ENCODE measurements at places on chromosomes 3 and 15.

GRCh38 chr3:37221407-37221806, 47.0 kb upstream of the LRRFIP2 start:
- no peak for DNase-seq

DNA sequence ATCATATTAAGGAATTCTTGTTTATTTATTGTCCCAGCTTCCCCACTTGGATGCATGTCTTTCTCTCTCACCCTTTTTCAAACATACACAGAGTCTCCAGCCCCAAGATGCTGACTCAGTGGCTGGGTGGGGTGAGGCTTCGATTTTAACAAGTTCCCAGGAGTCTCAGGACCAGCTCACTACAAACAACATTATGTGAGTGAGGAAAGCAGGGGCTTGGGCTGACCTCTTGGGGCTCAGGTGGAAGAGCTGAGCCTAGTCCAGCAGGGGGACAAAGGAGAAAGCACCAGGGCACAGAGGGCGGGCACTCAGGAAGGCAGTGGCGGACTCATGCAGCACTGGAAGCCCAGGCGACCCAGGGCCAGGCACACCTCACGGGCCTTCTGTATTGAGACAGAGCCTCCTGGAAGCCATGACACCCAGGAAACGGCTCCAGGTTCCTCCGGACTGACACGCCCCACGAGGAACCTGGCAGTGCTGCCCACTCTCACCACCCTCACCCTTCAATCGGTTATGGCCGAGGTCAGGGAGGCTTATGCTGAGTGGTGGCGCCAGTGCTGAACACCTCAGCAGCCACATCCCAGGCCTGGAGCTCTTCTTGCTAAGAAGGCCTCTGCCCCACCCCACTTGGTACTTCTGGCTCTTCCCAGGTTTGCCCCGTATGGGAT, 97.4 kb downstream of the LRIG1 start:
- DNase-seq: no peak

DNA sequence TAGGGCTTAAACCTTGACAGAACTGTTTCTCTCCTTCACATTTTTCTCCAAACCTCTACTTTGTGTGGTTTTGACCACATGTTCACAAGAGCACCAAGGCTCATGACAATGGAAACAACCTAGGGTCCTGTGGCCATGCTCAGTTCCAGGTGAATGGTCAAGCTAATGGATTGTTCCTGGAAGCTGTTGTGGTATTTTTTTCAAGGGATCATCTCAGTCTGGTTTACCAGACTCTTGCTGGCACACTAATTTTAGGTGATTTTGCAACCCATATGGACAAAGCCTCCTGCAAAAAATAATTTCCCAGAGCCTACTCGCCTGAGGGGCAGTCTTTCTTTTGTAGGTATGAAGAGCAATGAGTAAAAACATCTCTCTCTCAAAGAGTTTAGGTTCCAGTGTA, 67.2 kb downstream of the LSAMP start:
- no peak for DNase-seq

DNA sequence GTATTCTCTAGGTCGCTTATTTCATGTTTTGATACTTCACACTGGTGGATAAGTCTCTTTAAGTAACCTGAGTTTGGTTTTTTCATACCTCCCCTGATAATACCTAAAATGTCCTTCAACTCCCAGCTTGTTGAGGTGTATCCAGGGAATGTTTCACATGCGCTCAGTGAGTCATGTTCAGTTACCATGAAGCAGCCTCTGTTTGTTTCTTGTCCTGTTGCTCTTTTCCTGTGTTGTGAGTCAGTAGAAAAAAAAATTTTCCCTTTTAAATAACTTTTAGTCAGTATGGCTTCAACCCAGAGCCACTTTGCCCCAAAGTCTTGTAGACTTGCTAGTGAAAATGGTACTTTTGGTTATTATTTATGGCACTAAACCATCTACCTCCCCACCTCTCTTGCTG, 278.4 kb upstream of the ZPLD1 start:
- DNase-seq: no peak

DNA sequence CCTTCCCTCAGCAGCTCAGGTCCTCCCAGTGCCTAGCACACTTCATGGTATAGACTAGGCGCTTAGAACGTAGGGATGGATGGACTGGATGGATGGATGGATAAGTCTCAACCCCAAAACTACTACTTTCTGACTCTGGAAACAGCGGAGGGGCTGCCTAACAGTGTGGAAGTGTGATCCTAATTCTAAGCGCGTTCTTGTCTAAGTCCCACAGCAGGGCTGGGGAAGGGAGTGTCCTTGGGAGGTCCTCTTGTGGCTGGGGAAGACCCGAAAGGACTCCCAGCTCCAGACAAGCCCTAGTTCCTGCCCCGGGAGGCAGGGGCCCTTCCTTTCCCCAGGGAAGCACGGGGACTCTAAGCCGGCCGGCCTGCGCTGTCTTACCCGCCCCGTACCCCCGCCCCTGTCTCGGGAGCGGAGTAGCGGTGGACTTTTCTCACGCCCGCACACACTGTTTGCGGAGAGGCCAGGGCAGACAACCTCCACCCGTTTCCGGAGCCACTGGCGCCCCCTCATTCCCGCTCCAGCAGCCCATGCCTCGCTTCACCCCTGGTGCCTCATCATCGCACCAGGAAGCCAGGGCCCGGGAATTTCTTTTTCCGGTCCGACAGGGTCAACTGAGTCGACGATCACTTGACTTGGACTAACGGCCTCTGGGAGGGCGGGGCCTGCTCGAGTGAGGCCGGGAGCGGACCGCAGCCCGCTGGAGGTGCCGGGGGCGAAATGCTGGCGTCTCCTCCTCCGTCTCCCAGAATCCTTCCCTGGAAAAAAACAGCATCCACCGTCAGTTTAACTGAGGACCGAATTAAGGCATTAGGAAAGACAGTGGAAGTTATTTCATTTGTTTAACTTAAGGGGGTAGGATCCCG, 133.3 kb downstream of the TBC1D2B start:
- DNase-seq: no peak

GRCh38 chr15:99438691-99439523, 126.9 kb upstream of the MEF2A start:
- DNase-seq: no peak

- no peak for DNase-seq
Measured at GRCh38 chr3:36688815-36689214, 75.5 kb downstream of the DCLK3 start.

DNA sequence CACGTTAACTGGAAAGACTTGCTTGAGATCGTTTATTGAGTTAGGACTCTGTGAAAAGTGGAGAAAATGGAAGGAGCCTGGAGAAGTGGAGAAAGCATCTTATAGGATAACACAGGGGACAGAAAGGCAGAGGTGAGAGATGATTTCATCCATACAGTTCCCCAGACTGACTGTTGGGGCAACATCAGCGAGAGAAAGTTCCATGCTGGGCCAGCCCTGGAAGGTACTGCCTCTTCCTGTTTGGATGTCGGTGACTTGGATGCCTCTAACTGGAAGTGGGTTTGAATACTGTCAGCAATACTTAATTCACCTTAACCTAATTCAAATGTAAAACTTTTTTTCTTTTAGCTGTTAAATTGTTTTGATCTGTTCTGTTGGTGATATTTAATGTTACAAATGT, 32.3 kb downstream of the ATP13A5 start:
- no peak for DNase-seq

GRCh38 chr3:12553921-12554391, 2.9 kb upstream of the MKRN2 start:
- no peak for DNase-seq

DNA sequence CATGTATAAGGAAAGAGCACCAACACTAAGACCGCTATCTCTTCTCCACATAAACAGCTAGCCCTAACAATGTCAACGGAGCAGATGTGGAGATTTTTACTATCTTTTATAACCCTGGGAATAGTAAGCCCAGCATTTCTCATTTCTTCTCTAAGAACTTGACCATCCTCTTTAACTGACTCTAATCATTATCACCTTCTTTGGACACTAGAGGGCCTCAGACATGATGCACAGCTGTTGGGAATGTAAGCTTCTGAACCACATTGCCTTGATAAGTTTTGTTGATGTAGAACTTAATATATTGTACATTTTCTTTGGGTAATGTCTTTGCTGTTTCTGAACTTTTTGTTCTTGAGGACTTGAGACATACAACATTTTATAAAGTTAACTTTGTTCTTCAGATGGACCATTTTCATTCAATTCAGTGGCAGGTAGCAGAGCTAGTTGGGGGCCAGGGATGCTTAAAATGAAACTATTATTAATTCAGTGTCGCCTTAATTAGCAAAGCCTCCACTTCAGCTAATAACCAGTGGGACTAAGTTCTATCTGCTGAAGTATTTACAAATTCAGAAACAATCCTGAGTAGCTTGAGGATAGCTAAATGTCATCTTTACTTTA, 9.6 kb upstream of the TAGLN3 start:
- DNase-seq: no peak

GRCh38 chr15:33163816-33164215, 30.7 kb downstream of the FMN1 start:
- no peak for DNase-seq

- no peak for DNase-seq
Measured at GRCh38 chr15:47742334-47742733, 25.0 kb downstream of the SEMA6D start.

- DNase-seq: no peak
Measured at GRCh38 chr15:22257047-22258008, 177.0 kb downstream of the OR4M2 start.

GRCh38 chr3:141278196-141279076, 46.8 kb downstream of the PXYLP1 start:
- no peak for DNase-seq

DNA sequence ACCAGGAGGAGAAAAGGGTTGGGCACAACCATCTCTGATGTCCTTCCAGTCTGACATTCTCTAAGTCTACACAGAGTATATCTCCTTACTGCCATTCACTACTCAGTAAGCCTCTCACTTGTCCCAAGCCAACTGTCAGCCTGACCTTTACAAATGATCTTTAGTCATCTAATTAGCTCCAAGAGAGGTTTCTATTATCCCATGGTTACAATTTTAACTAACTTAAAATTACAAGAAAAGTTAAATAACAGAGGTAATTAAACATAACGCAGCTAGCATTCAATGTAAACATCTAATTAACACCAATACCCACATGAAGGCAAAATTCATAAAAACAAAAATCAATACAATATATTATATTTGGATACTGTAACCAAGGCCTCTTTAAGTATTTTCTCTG, 126.9 kb downstream of the LSAMP start:
- DNase-seq: no peak

- no peak for DNase-seq
Measured at GRCh38 chr15:48046813-48047438, 73.9 kb upstream of the SLC24A5 start.

GRCh38 chr3:57961828-57962447, 46.3 kb upstream of the FLNB start:
- DNase-seq: no peak

DNA sequence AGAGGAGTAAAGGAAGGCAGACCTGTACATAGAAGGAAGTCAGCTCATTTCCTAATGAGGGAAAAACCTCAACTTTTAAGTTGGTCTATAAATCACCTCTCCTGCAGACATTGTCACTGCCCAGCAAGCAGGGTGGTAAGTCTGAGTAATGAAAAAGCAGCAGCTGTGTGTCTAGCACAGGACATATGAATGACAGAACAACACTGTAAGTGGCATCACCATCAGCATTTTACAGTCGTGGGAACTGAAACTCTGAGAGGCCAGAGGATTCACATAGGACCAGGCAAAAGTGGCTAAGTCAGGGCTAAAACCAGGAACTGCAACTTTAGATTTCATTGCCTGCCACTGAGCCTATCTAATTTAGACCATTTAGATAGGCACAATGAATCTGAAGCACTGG, 235.6 kb downstream of the CLSTN2 start:
- DNase-seq: peak; percentile 97

DNA sequence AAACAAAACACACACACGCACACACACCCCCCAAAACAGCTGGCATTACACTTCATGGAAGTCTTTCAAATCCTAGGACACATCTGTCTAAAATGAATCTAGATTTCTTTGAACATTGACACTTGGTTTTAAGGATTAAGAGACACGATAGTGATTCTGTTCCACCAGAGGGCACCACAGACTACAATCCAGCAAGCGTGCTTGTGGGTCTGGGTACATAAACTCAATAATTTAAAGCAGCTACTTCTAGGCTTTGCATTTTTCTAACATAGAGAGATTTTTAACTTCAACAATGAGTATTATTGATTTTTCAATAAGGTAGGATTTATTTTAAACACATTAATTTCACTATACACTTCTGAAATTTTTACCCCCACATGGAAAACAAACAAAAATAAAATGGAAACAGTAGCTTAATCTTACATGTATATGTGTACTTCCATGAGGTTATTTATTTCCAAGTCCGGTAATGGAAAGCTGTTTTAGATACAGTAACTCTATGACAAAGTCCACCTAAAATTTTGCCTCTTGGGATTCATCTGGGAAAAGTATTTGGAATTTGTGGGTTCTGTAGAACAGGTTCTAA, 564.0 kb upstream of the TGFBR2 start:
- peak; percentile 1 for DNase-seq

GRCh38 chr3:171687064-171687463, 123.2 kb downstream of the PLD1 start:
- no peak for DNase-seq

- DNase-seq: no peak
Measured at GRCh38 chr3:66076861-66077470, 38.2 kb upstream of the MAGI1 start.

- no peak for DNase-seq
Measured at GRCh38 chr3:52784021-52784621, 6.7 kb downstream of the ITIH1 start.

DNA sequence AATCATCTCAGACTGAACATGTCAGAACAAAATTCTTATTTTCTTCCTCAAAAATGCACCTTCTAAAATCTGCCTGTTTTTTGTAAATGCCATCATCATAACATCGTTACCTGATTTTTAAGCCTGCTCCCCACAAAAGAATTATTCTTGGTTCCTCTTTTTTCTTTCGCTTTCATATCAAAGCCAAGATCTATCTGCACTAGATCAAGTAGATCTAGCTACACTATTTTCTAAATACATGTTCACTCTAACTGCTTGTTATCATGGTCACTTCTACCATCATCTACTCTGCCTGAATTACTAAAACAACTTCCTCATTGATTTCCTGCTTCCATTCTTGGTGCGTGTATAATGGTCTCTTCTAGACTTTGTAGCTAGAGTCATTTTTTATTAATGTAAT, 217.7 kb downstream of the ARPP21 start:
- DNase-seq: no peak

DNA sequence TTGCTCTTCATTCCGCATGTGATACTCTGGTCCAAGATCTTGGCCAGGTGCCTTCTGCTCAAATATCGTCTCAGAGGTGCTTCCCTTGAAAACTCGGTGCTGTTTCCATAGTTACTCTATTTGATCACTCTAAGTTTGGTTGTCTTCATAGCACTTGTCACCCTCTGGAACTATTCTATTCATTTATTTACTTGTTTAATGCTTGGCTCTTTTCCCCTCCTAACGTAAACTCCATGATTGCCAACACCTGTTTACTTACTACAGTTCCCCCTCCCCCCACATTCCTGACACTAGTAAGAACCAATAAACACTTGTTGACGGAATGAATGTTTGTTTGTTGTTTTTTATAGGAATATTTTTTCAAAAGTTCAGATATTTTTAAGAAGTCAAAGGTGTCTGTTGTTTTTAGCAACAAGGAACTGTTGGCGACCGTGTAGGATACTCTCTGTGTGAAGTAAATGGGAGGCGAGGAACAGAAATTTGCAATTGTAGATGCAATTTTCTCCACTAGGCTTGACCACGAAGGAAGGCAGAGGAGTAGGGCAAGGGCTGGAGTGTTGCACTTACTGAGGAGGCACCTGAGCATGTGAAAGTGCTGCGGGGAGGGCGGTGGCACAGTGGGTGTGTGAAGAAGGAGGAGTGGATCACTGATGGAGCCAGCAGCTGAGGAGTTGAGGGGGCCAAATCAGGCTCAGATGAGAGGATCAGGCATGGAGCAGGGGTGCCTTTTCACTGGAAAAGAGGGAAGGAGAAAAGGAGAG, 48.4 kb downstream of the MOBP start:
- no peak for DNase-seq

GRCh38 chr3:87901141-87901540, 157.7 kb downstream of the CGGBP1 start:
- no peak for DNase-seq
